ENCODE measurements at places on chromosomes 4 and X. TPM values are rescaled to one million over a fixed set of nuclear protein-coding genes. Genes with fewer than 3 reads are reported as not detected.

The HTR2C gene
- not detected for total RNA-seq

The NIPAL1 gene
- total RNA-seq: under 0.01 TPM

The COL25A1 gene
- total RNA-seq: not detected

The GALNT7 gene
- total RNA-seq: 11.0 TPM

The ADH7 gene
- not detected for total RNA-seq

The KIF4A gene
- 17.8 TPM for total RNA-seq

The PAGE2B gene
- not detected for total RNA-seq
